CD4-positive, alpha-beta T cell treated with Interleukin-12 subunit alpha and Interleukin-12 subunit beta, for 1 hour (primary cell): ENCODE measurements at places on chromosomes 16 and 17.

DNA sequence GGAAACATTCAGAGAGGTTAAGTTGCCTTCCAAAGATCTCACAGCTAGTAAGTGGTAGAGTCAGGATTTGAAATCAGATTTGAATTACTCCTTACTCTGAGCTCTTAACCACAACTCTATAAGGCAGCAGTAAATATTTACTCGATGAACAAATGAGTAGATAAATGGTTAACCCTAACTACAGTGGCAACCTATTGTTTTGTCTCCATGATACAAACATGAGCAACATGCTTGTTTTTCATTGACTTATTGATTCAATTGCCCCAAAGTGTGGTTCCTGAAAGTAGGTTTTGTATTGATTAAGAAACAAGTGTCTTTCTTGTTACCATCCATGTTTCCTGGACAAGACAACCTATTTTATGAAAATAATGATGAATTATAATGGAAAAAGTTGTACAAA lies 34.8 kb upstream of the DDX52 start:
- DNase-seq: no peak

- DNase-seq: no peak
These were observed 2.0 kb downstream of the CBX4 start for GRCh38 chr17:79836972-79837887.

DNA sequence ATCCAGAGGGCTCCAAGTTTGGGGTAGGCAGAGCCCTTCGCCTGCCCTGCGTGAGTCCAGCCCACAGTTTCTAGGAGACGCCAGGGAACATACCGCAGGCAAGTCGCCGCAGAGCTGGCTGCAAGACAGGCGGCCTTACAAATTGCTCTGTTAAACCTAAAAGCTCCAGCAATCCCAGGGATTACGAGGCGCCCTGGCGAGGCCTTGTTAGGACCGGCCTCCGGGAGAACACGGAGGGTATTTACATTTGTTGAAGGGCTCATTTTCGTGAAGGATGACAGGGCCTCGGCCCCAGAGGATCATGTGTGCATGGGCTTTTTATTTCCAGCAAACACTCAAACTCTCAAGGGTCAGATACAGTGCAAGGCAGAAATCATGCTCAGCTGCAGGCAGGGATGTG lies 77.6 kb upstream of the FOXF1 start:
- no peak for DNase-seq

DNA sequence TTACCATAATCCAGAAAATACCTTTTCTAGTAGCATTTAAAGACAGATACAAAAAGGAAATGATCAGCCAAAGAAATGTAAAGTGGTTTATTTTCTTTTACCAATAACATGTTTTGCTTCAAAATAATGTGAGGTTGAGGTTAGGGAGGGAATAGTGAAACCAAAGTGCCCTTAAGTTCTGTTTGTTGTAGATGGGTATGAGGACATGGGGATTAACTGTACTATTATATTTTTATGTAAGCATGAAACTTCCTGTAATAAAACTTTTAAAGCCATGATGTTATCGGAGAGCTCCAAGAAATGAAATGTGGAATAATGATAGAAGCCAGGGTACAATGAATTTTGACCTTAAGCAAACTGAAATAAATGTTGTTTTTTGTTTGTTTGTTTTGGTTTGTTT lies 9.9 kb downstream of the C16orf46 start:
- DNase-seq: no peak

DNA sequence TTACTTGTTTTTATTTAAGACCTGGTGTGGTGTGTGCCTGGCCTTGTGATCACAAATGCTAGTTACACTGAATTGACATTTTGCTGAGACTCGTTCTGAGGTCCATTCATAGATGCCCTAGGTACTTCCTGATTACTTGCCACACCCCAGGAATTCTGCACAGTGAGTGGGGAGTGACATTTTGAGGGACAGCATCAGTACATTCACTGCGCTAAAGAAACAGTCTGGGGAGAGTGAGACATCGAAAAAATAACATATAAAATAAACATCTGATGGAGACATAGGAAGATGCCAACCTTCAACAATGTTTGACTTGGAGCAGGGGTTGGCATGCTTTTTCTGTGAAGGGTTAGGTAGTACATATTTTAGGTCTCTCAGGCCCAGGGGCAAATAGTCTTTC lies 30.4 kb downstream of the ABCC1 start:
- DNase-seq: no peak
